ENCODE measurements at places on chromosomes 5 and 9.

- DNase-seq = peak; percentile 41
Observed at GRCh38 chr5:141412854-141413539, at the start of gene PCDHGA10. TSS of gene PCDHGA10 (plus strand) at chr5:141412987. CDS start at chr5:141413176, 189 bp downstream.

DNA sequence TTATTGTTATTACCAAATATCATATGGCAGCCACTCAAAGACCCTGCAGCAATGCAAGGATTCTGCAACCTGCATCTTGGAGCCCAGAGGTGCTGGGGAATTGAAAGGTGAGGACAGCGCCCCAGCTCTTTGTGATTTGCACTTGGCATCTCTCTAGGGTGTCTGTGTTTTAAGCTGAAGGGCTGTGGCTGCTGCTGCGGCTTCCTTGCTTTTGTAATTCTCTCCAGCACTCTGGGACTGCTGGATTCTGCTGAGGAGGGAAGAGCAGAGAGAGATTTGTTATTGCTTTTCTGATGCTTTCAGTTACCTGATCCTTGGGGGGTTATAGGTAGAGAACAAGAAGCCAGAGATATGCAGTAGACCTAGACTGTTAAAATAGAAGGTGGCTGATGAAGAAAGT is 562.4 kb downstream of the EBF1 start:
- DNase-seq = no peak

GRCh38 chr5:38527475-38527874 is 29.0 kb downstream of the LIFR start:
- DNase-seq = no peak

- no peak for DNase-seq
Observed at GRCh38 chr9:19155106-19155935, 28.0 kb upstream of the PLIN2 start.
